ENCODE measurements at places on chromosomes 5 and 9. TPM values are rescaled to one million over a fixed set of nuclear protein-coding genes. Genes with fewer than 3 reads are reported as not detected.

GRCh38 chr5:56409331-56410190 lies 176.4 kb upstream of the ANKRD55 start:
- no peak for DNase-seq

GRCh38 chr5:154268073-154268472 lies 77.5 kb downstream of the GALNT10 start:
- DNase-seq: no peak

RXFP3 gene
- not detected for total RNA-seq

- DNase-seq: no peak
Measured at GRCh38 chr5:178280631-178281030, 48.0 kb upstream of the PHYKPL start.

DNA sequence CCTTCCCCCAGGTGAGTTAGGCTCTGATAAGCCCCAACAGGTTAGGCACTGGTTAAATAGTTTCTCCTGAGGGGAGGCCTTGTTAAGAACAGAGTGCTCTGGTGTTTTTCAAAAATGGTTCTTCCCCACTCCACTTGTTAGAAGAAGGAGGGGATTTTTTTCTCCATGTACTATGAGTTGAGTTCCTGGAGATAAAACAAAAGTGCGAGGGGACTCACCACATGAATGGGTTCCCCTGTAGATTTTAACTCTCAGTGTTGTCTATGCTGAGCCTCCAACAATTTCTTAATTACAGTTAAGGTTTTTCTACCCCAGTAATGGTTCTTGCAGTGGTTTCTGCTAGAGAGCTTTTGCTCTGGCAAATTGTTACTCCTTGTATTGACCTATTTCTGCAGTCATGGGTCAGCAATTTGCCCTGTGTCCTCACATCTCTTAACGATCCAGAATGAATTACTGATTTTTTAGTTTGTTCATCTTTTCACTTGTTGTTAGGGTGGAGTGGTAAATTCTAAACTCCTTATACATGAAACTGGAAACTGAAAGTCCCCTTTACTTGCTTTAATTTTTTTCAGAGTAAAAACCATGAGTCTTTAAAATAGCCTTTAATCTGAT lies 44.4 kb downstream of the SCAMP1 start:
- no peak for DNase-seq

NPR3 gene
- total RNA-seq: 0.05 TPM

MUSK gene
- total RNA-seq: not detected

FCN2 gene
- not detected for total RNA-seq

ORM1 gene
- not detected for total RNA-seq

GRCh38 chr5:32031089-32031488 lies 143.0 kb downstream of the GOLPH3 start:
- no peak for DNase-seq

All from activated CD4-positive, alpha-beta T cell treated with anti-CD3 and anti-CD28 coated beads for 36 hours (primary cell).